ENCODE measurements at places on chromosomes 16 and 17.

DNA sequence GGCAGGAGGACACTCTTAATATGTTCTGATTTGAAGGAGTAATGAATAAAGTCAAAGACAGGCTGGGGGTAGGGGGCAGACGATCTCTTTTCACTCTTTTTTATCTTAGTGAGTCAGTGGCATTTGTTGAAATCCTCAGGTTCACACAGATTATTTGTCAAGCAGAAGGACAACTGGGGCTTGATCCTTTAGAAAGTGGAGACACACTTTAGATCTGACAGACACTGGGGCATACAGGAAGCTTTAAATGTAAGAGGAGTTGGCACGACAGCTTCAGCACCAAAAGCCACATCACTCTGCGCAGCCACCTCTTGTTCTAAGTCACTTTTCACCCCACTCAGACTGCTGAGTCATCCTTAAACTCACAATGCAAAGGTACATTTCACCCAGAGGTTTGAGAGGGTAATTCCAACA, 121.5 kb downstream of the STXBP4 start:
- DNase-seq: peak; percentile 22

DNA sequence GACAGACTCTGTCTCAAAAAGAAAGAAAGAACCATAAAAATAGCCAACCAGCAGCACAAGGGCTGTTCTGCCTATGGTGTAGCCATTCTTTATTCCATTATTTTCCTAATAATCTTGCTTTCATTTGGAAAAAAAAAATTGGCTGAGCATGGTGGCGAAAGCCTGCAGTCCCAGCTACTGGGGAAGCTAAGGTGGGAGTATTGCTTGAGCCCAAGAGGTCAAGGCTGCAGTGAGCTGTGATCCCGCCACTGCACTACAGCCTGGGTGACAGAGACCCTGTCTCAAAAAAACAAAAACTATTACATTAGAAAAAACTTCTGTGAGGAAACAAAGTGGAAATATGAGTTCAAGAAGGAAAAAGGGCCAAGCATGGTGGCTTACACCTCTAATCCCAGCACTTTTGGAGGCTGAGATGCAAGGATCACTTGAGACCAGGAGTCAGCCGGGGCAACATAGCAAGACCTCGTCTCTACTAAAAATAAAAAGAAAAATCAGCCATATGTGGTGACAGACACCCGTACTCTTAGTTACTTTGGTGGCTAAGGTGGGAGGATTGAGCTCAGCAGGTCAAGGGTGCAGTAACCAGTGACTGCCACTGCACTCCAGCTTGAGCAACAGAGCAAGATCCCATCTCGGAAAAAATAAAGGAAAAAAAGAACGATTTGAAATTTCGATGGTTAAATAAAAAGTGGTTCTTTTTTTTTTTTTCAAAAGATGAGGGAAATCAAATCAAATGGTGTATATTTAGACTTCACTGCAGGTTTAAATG, 2.5 kb downstream of the DCAKD start:
- DNase-seq: no peak

DNA sequence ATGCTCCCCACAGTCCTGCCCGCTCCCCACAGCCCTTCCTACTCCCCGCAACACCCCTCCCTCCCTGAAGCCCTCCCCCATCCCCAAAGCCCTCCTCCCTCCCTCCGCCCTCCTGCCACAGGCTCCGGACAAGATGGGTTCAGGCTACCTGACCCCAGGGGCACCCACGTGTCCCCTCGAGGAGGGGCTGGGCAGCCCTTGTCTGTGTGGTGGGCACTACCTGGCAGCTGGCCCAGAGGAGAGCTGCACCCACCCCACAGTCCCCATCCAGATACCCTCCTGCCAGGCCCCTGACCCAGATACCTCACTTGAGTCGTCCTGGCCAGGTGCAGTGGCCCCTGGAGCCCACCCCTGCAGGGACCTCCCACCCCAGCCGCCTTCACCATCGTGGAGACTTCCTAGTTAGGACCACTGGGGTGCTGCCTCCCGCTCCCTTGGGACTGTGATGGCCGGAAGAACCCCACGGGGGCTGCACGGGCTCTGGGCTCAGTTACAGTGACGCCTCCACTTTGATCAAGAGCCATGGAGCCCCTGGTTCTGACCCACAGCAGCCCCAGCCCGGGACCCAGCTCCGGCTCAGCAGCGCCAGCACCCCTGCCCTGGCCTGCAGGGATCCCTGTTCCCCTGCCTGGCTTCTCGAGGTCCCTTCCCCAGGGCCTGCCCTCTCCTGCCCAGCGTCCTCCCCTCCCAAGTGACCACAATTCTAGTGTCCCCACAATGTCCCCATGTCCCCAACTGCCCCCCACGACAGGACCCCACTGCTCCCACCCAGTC, 806 bp downstream of the PERCC1 start:
- DNase-seq: no peak

DNA sequence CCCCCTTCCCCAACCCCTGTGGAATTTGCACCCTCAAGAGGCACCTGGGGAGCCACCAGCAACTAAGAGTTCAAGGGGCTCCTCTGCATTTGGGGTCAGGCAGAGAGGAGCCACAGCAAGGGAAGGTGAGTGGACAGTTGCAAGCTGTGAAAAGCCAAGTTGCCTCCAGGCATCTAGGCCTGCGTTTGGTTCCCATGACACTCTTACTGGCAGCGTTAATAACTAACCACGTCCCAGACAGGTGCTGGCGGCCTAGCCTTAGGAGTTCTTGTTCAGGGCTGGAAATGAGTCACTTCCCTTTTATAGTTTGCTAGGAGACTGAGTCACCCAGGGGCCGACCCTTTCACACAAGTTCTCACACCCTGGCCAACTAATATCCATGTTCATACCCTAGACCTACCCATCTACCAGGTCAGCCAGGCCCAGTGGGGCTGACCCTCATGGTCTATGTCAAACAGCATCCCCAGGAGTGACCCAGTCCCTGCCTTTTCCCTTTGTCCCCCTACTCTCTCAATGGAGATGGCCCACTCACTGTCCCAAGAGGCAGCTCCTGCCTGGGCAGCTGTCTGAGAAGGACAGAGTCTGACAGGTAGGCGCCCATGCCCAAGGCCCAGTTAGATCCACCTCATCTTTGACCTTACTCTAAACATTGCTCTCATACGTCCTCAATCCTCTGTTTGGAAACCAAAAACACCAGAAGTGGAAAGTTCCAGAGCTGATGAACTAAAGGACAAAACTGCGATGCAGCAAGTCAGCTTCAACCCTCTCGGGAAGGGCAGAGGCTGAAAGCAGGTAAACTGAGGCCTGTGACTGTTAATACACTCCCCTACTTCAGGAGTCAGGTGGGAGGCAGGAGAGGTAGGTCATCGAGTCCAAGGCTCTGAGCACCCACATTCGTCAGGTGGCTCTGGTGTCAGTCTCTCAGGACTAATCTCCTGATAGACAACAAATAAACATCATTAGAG, 300.6 kb downstream of the SOX9 start:
- no peak for DNase-seq

DNA sequence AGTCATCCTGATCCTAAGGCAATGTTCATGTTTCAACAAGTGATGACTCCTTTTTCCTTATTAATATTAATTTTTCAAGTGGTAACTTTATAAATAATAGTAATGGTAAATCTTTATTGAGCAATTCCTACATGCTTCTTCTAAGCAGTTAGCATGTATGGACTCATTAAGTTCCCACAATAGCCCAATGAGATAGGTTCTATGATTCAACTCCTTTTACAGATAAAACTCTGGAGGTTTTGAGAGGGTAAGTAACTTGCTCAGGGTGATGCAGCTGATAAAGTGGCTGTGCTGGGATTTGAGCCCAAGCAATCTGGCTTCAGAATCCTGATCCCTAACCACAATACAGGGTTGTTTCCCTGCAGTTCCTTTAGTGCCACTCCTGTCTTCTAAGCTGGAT, 25.3 kb downstream of the SLC47A1 start:
- no peak for DNase-seq

DNA sequence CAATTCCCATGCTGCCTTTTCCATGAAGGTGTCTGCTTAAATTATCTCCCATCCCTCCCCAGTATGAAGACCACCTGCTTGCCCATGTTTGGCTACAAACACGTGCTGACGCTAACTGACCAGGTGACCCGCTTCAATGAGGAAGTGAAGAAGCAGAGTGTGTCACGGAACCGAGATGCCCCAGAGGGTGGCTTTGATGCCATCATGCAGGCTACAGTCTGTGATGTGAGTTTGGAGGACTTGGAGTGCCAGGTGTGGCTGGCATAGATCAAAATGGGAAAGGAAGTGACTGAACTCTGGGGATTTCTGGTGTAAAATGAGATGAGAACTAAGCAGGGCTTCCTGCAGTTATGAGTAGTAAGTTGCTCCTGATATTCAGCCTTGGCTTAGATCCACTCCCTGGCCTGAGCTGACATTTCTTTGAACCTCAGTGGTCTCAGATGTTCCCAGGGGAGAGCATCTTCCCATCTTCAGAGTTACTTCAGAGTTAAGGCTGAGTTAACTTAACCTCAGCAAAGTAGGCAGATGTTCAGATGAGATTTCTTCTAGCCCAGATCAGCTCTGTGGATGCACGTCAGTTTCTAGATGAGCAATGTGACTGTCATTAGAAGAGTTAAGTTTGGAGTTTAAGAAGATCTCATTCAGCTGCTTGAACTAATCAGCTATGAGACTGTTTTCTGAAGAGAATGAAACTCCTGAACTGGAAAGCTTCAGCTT, 32.7 kb downstream of the ITGB3 start:
- no peak for DNase-seq

DNA sequence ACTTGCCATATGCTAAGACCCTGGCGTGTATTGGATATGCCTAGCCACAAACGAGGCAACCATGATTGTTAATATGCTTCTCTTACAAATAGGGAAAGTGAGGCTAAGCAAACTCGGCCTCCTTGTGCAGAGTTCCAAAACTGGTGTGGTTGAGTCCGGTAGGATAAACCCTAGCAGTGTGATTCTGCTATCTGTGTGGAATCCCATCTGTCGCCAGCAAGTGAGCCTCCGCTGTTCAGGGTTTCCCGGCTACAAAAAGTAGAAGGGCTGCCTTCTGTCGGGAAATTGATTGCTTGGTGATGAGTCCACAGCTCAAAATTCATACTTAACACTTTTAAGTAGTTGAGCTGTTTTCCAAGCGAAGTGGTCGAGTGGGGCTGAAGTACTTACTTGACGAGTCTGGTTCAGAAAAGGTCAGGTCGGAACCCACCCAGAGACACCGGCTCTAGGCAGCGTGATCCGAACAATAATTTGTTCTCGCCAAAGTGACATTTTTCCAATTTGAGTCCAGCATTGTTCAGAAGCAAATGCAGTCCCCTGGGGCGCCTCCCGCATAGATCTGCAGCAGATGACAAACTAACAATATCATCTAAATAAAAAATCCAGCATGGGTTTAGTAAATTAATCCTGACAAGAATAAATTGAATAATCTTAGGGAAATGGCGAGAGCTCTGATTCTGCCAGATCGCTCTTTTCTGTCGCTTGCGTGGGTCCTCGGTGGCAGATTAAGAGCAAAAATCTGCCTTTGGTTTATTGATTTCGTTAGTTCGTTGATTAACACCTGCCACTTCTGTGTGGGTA, 686.7 kb upstream of the RBFOX1 start:
- no peak for DNase-seq

GRCh38 chr17:32491371-32492263, 4.8 kb downstream of the CDK5R1 start:
- DNase-seq: no peak

- no peak for DNase-seq
Observed at GRCh38 chr17:72120642-72121163, at the start of gene SOX9. SOX9 (plus strand) TSS chr17:72121020; CDS start chr17:72121392, 372 bp downstream.

DNA sequence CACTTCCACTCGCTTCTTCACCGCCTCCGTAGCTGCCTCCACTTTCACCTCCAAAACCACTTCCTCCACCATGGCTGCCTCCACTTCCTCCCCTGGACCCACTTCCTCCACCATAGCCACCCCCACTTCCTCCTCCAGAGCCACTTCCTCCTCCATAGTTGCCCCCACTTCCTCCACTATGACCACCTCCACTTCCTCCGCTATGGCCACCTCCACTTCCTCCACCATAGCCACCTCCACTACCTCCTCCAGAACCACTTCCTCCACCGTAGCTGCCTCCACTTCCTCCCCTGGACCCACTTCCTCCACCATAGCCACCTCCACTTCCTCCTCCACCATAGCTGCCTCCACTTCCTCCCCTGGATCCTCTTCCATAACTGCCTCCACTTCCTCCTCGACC, 4.5 kb downstream of the KRT9 start:
- no peak for DNase-seq

DNA sequence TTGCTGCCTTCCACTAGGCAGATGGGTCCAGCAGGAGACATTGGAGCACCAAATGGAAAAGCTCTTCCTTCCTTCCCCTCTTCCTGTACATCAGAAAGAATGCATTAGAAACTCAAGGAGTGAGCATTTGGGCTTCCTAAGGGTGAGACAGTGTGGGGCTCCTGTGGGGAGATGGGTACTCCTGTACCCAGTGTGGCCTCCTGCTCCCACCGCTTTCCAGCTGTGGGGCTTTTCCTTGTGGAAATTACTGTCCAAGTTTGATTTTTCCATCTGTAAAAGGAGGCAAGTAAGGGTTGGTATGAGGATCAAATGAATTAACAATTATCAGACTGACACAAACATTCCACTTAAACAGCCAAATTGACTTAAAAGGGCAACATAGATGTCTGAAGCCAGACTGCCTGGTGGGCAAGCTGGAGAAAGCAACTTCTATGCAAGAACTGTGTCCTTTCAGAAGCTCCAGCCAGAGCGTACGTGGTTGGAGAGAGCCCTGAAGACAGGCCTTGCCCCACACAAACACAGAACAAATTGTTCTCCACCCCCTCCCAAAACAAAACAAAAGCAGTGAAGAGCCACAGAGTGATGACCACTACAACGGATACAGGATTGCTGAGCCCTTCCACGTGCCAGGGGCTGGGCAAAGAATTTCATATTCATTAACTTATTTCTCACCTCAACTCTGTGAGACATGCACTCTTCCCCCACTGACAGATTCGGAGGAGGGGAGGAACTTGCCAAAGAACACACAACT, 23.1 kb upstream of the ALDH3A1 start:
- DNase-seq: no peak

DNA sequence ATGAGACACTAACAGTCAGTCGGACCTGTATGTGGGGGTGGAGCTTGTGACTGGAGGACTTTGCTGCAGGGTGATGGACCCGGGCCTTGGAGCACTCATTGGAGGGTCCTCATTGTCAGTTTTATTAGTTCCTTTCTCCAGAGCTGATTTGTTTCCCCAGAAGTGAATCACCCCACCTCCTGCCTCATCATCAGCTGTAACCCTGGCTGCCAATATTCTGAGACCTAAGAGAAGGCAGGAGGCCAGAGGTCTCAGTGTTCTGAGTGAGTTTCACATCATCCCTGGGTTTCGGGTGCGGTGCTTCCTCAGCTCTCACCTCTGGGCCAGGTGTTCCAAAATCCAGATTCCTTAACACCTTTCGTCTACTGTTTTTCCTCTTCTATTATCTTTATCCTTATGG, 49.9 kb upstream of the KIFC3 start:
- no peak for DNase-seq

DNA sequence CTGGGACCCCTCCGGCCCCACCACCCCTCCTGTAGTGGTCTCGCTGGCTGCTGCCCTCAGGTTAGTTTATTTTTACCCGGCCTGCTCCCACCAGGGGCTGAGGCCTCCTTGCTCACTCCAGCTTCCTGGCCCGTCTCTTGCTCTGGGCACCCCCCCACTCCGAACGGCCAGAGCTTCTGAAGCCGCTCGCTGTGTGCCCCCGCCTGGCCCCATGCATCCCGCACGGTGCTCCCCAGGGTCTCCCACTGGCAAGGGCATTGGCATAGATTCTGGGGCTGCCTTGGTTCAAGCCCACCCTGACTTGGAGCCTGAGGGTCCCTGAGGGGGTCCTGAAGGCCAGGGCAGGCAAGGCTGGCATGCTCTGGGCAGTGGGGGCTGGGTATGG, 186.4 kb downstream of the SEC14L1 start:
- DNase-seq: no peak

- DNase-seq: no peak
Observed at GRCh38 chr17:16197276-16197675, 18.1 kb downstream of the NCOR1 start.
